Breast epithelium (tissue), 4 donors: ENCODE measurements at places on chromosomes 7 and 10. TPM values are rescaled to one million over a fixed set of nuclear protein-coding genes. Genes with fewer than 3 reads are reported as not detected.

- DNase-seq = no peak
Observed at GRCh38 chr10:31936933-31937332, 8.3 kb upstream of the ARHGAP12 start.

DNA sequence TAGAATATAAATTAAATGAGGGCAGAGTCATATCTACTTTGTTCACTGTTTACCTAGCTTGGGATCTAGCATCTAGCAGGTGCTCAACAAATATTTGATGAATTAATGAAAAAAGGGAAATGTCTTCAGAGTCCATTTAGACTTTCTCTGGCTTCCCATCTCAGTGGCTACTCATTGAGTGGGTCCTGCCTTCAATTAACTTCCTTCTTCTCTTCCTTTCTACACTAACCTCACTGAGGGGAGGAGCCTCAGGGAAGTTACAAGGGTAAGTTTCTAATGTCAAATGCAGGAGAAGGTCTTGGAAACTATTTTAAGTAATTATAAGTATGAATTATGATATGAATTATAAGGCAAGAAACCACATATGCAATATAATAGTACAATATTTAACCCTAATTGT, 28.2 kb upstream of the MPP7 start:
- no peak for DNase-seq

DNA sequence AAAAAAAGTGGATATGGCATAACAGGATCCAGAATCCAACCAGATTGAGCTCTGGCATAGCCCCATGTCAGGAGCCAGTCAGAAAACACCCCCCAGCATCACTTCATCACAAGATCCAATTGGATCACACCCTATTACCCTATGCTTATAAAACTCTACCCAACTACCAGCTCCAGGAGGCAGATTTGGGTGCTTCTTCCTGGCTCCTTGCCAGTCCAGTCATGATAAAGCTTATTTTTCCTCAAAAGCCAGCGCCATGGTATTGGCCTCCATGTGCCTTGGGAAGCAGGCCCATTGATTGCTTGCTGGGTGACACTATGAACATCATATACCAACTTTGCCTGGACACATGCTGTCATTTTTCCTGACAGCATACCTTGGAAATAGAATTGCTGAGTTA, 281.4 kb upstream of the MKLN1 start:
- DNase-seq = no peak

The PRPF18 gene
- 36.7 TPM for total RNA-seq

The CRHR2 gene
- total RNA-seq = 0.16 TPM

- peak; percentile 11 for DNase-seq
Observed at GRCh38 chr10:3872712-3873329, 87.8 kb upstream of the KLF6 start.

The HHEX gene
- 4.4 TPM for total RNA-seq

GRCh38 chr10:15725603-15726002, 5.9 kb upstream of the ITGA8 start:
- no peak for DNase-seq

The NYAP1 gene
- total RNA-seq = 0.48 TPM

The HBP1 gene
- 176 TPM for total RNA-seq

DNA sequence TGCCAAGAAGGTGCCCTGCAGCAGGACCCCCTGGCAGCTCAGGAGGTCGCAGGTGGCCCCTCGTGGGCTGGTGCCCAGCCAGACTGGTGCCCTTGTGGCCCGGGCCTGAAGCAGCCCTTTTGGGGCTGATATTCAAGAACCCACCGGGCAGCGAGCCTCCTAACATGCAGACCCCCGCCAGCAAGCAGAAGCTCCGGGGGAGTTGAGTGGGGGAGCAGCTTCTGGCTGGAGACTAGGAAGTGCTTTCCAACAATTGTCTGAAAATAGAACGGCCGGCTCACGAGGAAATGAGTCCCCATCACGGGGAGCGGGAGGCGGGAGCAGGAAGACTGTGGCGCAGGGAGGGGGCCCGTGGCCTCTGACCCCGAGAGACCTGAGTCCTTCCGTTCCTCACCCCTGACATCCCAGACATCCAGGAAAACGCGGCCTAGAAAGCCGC, 9.5 kb upstream of the INTS1 start:
- DNase-seq = peak; percentile 48

DNA sequence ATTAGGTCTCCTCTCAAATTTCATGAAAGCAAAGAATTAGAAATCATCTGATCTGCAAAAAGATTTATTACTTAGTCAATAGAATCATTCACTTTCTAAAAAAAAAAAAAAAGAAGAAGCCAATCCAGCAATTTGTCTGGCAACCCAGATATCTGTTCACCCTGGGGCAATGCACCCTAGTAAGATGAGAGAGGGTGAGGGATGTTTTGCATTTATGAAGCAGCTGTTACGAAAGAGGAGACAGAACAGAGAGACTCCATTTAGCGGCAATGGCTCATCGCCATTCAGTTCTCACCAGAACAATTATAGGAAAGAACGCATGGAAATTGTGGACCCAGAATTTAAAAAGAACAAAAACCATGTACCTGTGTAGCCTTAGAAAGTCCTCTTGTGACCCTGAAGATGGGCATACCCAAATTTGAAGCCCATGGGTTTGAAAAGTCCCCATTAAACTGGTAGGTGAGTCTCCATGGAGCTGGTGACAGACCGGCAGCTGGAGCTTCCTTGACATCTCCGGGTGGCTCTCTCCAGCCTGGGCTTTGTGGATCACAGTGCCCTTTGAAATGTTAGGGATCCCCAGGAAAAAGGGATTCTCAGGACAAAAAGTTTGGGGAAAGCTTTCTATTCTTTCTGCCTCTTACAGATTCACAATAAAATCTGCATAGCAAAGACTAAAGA, 45.5 kb upstream of the CCDC3 start:
- DNase-seq = no peak
